ENCODE measurements at places on chromosomes 6 and 20.

- DNase-seq: no peak
Measured at GRCh38 chr6:21263531-21264287, 329.8 kb upstream of the SOX4 start.

DNA sequence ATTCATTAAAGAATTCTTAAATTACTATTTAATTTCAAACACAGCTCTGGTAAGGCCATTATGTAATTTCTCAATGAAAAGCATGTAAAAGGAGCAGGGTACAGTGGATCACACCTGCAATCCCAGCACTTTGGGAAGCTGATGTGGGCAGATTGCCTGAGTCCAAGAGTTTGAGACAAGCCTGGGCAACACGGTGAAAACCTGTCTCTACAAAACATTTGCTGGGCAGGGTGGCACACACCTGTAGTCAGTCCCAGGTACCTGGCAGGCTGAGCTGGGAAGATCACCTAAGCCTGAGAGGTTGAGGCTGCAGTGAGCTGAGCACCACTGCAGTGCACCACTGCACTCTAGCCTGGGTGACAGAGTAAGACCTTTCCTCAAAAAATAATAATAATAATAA, 37.4 kb downstream of the MDN1 start:
- DNase-seq: no peak

- DNase-seq: no peak
Measured at GRCh38 chr6:53962646-53963045, 148.6 kb upstream of the MLIP start.

DNA sequence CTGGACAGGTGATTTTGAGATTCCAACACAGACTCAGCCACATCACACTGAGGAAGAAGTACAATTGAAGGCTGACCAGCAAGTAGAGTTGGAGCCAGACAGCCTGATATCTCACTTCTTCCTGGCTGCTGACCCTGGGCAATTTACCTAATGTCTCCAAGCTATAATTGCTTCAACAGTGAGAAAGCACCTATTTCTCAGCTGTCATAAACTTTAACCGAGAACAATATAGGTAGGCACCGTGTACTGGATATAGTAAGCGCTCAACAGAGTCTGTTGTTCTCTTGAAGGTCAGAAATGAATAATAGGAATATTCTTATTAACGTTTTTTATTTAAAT, 28.3 kb downstream of the STX7 start:
- no peak for DNase-seq

DNA sequence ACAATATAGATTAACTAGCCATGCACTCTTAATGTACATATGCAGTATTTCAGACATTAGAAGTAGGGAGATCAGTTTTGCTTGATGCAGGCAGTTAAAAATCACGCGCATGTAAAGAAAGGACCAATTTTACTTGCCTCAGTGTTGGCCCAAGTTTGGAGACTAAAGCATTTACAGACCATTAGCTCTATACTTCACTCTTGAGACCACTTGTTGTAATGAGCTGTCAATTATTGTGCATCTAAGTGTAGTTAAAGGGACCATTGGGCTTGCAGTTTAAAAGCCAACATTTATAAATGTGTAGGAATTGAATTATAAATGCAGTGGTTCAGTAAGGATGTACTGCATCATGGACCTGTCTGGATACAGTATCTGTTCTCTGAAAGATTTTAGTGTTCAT, 53.7 kb downstream of the PLCB4 start:
- no peak for DNase-seq
